Right ventricle myocardium inferior (tissue), 1 donor: ENCODE measurements at places on chromosomes 11 and 22.

DNA sequence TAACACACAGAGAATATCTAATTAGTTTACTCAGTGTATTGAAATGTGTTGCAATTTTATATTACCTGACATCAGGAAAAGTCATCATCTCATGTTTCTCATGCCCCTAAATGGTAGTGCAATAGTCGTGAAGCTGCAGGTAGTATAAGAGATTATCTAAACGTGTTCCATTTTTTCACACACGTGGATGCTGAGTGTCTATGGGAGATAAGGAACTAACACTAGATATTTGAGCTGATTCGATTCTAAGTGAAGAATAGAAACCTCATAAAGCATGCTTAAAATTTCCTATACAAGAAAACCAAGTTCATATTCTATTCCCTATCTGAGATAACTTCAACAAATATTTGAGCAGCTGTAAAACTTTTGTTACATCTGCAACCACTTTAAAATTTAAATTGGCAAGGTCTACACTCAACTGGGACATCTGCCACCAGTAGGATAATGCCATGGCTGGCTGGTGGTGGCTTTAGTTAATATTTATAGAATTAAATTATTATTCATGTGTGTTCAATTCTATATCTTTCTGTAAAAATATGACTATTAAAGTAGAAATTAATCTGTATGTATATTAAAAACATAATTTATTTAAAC is 388.8 kb downstream of the LUZP2 start:
- DNase-seq, result no peak

DNA sequence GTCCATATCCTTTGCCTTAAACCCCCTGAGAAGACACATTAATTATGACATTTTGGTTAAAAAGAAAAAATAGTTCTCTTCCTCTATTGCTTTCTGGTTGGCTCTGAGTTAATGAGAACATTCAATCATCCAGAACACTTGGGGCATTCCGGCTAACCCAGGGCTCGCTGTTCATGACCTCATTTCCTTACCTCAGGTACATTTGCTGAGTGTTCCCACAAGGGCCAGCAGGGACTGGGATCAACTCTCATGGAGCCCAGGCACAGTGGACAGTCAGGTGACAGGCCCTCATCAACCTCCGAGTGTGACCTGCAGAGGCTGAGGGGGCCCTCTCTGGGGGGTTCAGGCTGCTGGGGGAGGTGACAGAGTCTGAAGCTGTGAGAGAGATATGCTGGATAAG is 98.9 kb downstream of the MYO18B start:
- no peak for DNase-seq

DNA sequence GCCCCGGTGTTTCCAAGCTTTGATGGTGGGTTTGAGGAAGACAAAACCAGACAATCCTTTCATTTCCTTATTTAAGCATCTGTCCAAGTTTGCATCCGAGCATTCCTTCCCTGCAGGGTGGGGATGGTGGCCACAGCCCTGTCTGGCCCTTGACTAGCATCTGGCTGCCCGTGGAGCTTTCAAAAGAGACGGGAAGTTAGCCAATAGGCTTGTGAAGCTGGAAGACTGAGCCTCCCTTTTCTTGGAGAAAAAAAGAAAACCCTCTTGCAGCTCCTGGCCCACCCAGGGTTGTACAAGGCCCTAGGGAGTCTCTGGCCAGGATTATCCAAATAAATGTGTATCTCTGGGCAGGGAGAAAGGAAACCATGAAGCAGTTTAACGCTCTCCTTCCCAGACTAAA is 60.6 kb downstream of the MICAL2 start:
- DNase-seq, result no peak

DNA sequence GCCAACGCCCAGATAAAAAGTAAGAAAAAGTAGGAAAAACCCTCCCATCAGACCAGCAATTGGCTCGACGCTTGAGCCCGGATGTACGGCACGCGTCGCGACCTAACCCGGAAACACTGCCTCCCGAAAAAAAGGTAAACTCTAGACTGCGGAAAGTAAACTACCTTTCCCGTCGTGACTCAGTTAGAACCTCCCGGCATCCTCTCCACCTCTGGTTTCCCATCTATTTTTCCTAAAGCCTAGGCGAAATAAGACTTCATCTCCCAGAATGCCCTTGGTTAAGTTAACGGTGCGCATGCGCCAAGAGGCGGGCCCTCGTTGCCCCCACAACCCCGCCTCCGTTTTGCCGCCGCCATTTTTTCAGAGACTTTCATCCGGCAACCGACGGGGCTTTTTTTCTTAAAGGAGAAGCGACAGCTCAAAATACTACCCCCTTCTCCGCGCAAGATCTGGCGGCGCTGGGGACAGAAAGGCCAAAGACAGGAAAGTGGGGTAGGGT is 678 bp upstream of the ZFP91 start:
- DNase-seq, result peak; percentile 96

GRCh38 chr11:92050305-92050704 is 174.3 kb upstream of the FAT3 start:
- no peak for DNase-seq

- no peak for DNase-seq
Observed at GRCh38 chr11:64466115-64466718, 107.3 kb downstream of the RPS6KA4 start.

DNA sequence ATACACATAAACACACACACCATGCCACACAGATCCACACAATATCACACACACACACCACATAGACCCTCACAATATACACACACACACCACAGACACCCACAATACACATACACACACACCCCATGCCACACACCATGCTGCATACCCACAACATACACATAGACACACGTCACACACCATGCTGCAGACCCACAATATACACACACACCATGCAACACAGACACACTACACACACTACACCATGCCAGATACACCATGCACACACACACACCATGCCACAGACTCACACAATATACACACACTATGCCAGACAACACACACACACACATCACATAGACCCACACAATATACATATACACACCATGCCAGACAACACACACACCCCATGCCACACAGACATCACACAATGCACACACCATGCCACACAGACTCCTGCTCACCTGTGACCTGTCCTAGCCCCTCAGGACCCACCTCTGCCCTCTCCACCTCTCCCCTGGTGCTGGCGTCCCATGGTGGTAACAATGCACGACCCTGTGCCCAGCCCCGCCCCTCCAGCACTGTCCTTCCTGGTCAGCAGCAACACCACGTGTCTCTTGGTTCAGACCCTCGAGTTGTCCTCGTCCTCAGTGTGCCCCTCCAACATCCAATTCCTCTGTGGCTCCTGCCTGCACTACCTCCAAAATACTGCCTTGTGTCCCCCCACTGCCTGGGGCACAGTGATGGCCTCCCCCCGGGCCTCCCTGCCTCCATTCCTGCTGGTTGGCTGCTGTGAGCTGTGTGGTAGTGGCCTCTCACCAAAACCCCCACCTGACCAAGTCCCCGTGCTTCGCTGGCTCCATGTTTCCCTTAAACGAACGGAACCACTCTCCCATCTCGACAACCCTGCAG is 23.7 kb upstream of the RFPL3 start:
- peak; percentile 56 for DNase-seq

DNA sequence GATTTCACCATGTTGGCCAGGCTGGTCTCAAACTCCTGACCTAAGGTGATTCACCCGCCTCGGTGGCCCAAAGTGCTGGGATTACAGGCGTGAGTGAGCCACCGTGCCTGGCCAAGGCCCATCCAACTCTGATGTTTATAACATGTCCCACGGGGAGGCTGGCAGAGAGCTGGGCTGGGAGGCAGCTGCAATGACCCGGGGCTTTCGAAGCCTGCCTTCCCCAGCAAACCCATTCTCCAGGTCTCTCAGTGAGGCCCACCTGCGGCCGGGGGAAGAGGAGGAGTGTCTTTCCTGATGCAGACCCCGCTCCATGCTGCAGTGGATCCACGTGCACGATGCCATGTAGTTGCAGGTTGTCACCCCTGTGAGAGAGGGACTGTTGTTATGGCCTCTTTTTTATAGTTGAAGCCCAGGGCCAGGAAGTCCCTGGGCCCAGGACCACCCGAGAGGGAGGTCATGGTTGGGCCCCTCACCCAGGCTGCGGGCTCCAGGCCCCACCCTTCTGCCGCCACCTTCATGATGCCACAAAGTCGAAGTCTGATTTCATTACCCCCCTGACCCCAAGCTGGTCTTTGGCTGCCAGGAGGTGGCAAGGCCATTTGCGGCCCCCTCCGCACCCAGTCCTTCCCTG is 38.3 kb downstream of the KCNJ4 start:
- DNase-seq, result no peak

GRCh38 chr22:19448739-19449421 is 1.4 kb upstream of the C22orf39 start:
- DNase-seq, result no peak

DNA sequence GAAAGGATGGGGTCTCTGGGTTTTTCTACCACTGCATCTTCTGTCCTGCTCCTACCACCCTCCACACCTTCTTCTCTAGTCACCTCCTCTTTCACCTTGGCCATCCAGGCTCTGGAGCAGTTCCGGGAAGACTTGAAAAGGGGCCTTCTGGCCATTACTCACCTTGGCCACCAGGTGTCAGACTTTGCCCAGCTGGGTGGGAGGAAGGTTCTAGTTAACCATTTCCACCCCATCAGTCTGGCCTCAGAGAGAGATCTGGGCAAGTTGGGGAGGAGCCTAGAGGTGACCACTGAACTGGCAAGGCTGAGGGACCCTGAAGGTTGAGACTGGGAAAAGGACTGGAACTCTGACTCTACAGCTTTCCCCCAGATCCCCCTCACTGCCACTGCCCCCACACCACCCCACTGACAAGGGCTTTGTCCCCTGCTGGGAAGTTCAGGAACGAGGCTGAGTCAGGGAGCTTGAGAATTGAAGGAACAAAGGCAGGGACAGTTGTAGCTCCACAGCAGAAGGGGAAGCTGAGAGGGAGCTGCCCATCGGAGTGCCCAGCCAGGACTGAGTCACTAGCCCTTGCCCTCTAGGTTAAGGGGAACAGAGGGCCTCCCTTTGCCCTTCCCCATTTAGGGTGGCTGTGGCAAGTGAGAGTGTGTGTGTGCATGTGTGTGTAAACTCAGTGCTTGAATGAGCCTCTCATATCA is 3.7 kb upstream of the POLD4 start:
- DNase-seq, result no peak

- peak; percentile 43 for DNase-seq
Observed at GRCh38 chr22:30381264-30381663, 5.9 kb downstream of the RNF215 start.

GRCh38 chr11:5224538-5225479 is 2.1 kb downstream of the HBB start:
- DNase-seq, result no peak

GRCh38 chr11:103051151-103051801 is 40.7 kb downstream of the DCUN1D5 start:
- DNase-seq, result no peak

- no peak for DNase-seq
Observed at GRCh38 chr22:30077279-30077880, 2.9 kb upstream of the HORMAD2 start.

DNA sequence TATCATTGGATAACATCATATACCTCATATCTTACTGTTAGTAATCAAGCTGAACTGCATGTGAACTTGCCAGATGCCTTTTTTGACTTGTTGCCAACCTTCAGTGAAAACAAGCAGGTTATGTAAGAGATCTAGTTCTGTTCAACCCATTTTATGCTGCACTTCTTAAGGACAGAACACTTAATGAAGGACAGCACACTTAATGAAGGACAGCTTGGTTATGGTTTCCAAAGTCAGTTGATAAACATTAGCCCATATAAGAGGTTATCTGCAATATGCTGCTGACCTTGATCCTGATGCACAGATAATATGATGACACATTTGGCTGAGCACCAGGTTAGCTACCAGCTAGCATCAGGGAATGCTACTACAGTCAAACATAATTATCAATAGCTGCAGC is 358.7 kb upstream of the PDGFD start:
- DNase-seq, result no peak

DNA sequence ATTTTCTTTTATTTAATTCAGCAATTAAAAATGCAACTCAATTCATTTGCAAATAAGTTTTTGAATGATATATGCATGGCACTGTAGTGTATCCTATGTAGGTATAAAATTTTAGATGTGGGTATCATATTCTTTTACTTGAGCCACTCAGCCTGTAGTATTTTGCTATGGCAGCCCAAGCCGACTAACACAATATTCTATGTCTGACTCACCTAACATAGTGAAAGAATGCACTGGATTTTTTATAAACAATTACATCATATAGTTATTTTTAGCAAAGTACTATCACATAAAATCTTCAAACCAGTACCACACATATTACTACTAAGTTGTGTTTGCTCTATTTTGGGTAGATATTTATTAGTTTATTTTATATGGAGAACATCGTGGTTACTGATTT is 21.9 kb upstream of the GRIA4 start:
- DNase-seq, result no peak

- no peak for DNase-seq
Observed at GRCh38 chr11:131943295-131943694, 572.9 kb downstream of the NTM start.

DNA sequence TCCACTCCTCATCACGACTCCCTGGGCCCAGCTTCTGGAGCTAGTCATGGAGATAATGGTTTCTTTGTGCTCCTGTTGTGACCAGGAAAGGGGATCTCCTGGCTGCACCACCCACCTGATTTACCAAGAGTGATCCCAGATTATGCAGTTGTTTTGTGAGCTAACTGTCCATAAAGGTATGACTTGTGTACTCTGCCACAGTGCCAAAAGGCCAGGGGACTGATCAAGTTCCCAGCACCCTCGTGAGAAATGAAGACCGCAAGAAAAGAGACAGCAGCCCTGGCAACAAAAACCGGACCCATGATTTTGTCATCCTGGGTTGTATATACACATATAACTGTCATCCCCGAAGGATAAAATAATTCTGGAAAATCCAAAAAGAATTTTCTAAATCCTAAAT is 26.6 kb downstream of the TUB start:
- DNase-seq, result no peak

- DNase-seq, result peak; percentile 18
Observed at GRCh38 chr22:40020956-40021355, 26.2 kb downstream of the FAM83F start.

DNA sequence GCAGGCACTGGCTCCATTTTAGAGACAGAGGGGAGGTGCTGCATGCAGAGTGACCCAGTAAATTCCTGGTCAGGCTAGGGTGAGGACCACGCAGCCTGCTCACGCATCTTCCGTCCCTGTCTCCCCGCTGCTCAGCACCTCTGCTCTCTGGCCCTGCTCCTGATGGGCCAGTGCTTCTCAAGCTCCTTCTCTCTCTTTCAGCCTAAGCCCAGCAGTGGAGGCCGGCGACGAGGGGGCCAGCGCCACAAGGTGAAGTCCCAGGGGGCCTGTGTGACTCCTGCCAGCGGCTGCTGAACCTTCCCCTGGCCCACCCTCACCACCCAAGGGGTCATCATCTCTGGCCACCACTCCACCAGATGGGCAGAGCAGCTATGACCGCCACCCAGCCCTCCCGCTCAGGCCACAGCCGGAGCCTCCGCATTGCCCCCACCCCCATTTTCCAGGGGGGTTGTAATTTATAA is 24.7 kb downstream of the GTPBP1 start:
- no peak for DNase-seq

- DNase-seq, result no peak
Observed at GRCh38 chr11:110710628-110711381, 1.4 kb downstream of the ARHGAP20 start.

DNA sequence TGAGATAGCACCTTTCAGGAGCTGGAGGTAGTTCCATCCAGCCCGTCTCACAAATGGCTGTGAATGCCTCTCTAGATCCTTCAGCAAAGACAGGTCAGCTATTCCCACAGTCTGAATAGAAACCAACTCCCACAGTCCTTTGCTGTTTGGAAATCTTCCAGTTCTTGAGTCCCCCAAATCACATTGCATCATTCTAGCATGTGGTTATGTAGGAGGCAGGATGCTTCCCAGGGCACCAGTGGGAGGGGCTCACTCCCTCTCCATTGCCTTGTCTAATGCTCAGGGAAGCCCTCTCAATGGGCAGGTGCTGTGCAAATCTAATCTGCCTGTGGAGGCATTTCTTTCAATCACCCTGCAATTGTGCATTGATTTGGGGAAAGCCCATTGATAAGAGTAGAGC is 14.6 kb downstream of the NAV2 start:
- no peak for DNase-seq
